ENCODE measurements at places on chromosomes 1 and 21.

DNA sequence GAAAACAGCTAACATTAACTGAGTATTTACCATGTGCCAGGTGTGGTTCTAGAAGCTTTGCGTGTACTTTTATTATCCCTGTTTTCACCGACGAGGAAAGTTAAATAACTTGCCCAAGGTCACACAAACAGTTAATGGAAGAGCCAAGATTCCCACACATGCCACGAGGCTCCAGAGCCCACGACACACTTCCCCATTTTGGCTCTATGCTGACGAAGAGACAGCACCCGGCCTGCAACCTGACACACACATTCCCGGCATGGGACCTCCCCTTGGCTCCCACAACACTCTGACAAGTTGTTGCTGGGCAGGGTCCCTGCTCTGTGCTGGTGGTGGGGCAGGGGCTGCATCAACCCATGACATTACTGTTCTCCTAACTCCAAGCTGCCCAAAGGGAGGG lies 52.8 kb downstream of the RAP1GAP start:
- no peak for DNase-seq

GRCh38 chr1:24299901-24300300 lies 19.3 kb upstream of the GRHL3 start:
- no peak for DNase-seq

- DNase-seq: no peak
These were observed 165.8 kb downstream of the CLEC20A start for GRCh38 chr1:178330848-178331497.

- peak; percentile 10 for DNase-seq
These were observed 2.4 kb upstream of the SLC19A1 start for GRCh38 chr21:45544449-45545235.

GRCh38 chr21:34004974-34005373 lies 68.4 kb upstream of the MRPS6 start:
- no peak for DNase-seq

- no peak for DNase-seq
These were observed 373.1 kb upstream of the CXADR start for GRCh38 chr21:17139696-17140095.

GRCh38 chr21:35614396-35614921 lies 445.9 kb downstream of the SETD4 start:
- DNase-seq: no peak

DNA sequence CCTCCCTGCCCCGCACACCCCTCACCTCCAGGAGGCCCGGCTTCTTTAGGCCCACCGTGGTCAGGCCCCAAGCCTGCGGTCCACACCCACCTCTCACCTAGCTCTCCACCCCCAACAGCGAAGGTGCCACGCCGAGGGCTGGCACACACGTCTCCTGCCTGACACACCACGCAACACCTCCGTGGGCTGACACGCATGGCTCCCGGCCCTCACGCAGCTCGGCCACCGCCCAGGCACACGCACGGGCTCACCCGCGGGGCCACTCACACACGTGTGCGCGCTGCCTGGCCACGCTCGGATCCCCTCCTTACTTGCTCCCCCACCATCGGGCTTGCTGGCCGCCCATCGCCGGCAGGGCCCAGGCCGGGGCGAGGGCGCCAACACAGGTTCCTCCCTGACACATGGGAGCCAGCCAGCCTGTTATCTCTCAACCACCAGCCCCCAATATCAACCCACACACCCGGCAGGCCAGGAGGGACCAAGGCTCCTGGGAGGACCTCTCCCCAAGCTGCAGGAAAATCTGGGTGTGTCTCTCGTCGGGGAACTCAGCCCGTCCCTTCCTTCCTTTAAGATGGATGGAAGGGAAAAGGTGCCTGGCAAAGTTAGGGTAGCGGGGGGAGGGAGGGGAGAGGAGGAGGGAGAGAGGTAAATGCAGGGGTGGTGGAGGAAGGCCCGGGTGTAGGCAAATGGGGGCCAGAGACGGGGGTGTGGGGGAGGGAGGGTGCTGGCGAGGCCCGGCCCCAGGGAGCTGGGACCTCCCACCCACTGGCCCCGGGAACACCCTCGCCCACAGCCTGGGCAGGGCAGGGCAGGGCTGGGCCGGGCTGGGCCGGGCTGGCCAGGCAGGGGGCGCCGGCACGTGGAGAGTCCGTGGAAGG lies 546 bp downstream of the ELOVL1 start:
- DNase-seq: peak; percentile 59

GRCh38 chr1:2541619-2542245 lies 11.7 kb upstream of the HES5 start:
- no peak for DNase-seq

GRCh38 chr1:19208710-19209438 lies 1.2 kb downstream of the UBR4 start:
- DNase-seq: no peak

GRCh38 chr1:154747740-154748404 lies 122.2 kb downstream of the KCNN3 start:
- DNase-seq: peak; percentile 82

GRCh38 chr1:83999316-83999819 lies 436 bp upstream of the TTLL7 start:
- peak; percentile 76 for DNase-seq

GRCh38 chr21:39900491-39900890 lies 33.3 kb downstream of the PCP4 start:
- no peak for DNase-seq

DNA sequence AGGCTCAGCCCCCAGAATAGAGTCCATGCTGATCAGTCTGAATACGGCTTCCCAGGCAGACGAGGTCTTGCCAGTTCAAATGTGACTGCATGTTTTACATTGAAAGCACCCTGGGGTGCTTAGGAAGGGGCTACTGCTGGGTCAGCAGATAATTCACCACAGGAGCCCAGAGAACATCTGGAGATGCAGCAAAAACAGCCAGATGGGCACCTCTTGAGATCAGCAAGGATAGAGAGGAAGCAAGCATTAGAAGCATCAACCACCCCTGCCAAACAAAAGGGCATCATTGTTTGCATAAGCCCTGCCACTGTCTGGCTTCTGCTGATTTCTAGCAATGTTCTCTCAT lies 403.1 kb downstream of the RRAGC start:
- no peak for DNase-seq

DNA sequence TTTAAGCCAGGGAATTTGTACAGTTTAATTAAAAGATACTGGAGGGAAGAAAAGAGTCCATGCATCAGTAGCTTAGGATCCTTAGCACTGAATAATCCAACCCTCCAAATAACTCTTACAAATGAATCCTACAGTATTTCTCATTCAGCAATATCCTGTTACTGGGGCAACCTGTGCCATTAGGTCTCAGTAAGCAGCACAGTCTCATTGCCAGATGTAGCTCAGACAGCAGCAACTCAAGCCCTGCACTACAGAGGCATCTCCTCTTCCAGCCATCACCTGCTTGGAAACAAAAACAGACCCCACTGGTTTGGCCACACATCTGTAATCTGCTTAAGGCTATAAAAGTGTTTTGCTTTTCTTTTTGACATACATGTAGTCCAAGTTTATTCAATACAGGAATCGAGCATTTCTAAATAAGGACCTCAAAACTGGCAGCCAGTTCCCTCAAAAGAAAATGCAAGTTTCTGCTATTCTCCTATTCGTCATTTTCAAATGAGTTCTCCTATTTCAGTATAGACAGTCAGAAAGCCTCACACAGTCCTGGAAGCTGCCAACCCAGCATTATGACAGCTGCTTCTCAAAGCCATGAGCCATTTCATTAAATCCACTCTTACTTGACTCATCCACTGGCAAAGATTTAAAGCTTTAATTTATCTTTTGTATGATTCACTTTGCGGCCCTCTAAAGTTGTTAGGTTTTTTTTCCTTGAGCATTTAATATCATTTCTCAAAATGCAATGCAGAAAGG lies 129.0 kb downstream of the APP start:
- no peak for DNase-seq

GRCh38 chr1:101158424-101158823 lies 78.4 kb upstream of the S1PR1 start:
- DNase-seq: no peak

DNA sequence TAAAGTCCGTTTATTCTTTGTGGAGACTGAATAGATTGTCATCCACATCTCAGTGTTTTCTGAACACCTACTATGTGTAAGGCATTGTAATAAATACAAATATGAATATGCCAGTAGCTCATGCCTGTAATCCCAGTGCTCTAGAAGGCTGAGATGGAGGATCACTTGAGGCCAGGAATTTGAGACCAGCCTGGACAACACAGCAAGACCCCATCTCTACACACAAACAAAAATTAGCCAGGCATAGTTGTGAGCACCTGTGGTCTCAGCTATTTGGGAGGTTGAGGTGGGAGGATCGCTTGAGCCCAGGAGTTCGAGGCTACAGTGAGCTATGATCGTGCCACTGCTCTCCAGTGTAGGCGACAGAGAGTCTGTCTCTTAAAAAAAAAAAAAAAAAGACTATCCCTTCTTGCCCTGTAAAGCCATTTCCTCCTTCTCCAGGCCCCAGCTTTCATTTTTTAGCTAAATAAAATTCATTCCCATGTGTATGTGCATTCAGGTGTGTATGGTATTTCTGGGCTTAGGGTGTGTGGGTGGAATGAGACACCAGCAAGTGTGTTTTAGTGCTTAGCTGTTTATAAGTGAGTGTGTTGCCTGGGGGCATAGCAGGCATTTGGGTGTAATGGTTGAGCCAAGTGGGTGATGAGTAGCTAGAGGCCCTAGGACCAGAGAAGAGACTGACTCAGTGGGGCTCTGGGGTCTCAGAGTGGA lies 7.8 kb downstream of the CELSR2 start:
- DNase-seq: no peak

GRCh38 chr1:25973610-25974321 lies 24.1 kb downstream of the PAFAH2 start:
- no peak for DNase-seq

DNA sequence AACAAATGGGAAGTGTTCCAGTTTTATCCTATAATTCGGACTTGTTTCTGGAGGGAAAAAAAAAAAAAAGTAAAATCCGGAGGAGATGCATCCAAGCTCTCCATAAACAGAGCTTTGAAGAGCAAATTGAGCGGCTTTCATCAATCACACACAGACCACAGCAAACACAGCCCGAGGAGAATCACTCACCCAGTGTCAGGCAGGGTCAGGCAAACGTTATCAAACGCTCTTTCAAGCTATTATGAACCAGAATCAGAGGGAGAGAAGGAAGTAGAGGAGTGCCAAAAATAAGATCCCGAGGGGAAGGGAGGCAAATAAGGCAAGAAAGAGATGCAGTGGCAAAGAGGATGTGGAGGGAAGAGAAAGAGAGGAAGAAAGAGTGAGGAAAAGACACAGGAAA lies 188.3 kb upstream of the CAMK1G start:
- no peak for DNase-seq

DNA sequence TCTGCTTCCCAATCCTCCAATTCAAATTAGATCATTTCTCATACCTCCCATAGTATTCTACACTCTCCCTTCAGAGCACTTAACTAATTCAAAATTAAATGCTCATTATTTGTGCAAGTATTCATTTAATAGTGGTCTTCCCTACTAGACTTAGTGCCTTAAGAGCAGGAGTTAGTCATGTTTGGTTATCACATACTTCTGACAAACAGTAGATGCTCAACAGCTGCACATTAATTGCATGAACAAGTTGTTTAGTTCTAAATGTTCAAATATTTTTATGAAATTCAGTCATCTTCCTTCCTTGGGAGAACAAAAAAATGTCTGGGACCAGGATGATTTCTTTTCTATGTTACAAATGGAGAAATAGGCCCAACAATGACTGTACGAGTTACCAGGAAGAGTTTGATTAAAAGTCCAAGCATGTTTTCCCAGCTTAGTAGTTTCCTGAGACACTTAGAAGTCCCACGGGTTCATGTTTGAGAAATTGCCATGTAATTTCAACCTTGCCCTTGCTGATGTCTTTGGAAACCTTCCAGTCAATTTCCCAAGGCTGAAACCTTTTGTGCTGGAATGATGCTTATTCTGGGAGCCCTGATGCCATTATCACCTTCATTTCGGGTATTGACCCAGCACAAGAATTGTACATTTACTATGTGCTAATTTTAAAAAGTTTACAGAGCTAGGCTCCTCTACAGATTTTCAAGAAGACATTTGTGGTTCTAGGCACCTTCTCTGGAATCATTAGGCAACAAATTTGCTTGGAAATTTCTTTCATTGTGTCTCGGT lies 437.9 kb upstream of the PLXNA2 start:
- DNase-seq: no peak

- DNase-seq: no peak
These were observed 563.0 kb downstream of the LRRIQ3 start for GRCh38 chr1:73635021-73635420.

DNA sequence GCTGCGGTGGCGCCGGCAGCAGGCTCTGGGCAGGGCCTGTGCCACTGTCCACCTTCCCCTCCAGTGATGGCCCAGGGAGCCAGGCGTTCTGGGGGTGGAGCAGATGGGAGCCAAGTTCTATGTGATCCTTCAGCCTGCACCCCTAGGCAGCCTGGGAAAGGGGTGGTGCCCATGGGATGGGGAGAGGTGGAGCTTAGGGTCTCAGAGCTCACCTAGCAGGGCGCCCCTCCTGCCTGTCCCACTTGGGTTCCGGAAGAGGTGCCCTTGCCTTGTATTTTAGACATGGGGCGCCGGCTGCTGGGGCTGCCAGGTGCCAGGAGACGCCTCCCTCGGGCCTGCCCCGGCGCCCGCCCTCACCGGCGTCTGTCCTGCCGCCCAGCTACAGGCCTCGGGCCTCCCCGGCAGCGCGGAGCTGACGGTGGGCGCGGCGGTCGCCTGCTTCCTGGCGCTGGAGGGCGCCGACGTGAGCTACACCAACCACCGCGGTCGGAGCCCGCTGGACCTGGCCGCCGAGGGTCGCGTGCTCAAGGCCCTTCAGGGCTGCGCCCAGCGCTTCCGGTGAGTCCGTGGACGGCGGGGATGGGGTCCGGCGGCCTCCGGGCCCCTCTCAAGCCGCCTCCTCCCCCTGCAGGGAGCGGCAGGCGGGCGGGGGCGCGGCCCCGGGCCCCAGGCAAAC lies 3.1 kb upstream of the MMP23B start:
- DNase-seq: no peak

DNA sequence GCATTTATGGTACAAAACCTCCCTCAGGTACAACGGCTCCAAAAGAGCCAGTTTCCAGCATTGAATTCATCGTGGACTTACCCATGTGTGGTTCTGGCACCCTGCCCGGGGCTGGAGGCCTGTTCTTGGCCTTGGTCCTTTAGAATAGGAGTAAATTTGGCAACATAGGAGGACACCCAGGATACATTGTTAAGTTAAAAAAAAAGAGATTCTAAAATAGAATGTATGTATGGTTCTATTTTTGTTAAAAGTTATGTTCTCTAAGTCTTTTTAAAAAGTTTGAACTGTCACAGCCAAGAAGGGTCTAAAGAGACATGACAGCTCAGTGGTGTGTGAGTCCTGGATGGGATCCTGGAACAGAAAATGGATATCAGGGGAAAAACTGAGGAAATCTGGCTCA lies 25.9 kb downstream of the EPHX1 start:
- no peak for DNase-seq
